ENCODE measurements at places on chromosomes 2 and 18.

DNA sequence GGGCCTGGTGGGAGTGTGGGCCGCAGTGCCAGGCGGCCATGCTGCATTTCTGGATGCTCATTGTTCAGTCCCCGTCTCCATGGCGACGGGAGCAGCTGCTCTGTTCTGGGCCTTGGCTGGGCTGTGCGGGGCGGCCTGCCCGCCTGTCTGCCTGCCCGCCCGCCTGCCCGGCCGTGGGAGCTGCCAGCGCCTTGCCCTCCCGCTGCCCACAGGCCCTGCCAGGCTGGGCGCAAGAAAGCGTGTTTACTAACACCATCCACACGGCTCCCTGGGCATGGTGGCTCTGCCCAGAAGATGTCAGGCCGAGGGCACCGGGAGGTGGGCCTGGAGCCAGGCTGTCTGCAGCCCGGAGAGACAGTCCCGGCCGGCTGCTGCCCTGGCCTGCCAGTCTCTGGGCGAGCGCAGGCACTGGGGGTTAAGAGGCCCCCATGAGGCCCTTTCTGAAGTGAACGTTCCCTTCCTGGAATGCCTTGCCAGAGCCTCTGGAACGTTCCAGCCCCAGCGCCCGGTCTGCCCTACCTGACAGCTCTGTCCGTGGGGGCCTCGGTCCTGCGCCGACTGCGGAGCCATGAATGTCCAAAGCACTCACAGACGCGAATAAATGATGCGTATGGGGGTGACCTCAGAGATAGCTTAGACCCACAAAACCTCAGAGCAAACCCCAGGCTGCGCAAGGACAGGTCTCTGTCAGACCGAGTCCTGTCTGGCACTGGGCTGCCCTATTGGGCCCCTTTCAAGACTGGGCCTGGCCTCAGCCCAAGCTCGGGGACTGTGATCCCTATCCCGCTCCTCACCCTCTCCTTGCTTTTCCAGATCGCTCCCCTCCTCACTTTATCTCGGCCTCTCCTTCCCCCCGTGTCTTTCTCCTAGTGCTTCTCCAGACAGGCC is 44.3 kb downstream of the MYCN start:
- DNase-seq, result no peak

DNA sequence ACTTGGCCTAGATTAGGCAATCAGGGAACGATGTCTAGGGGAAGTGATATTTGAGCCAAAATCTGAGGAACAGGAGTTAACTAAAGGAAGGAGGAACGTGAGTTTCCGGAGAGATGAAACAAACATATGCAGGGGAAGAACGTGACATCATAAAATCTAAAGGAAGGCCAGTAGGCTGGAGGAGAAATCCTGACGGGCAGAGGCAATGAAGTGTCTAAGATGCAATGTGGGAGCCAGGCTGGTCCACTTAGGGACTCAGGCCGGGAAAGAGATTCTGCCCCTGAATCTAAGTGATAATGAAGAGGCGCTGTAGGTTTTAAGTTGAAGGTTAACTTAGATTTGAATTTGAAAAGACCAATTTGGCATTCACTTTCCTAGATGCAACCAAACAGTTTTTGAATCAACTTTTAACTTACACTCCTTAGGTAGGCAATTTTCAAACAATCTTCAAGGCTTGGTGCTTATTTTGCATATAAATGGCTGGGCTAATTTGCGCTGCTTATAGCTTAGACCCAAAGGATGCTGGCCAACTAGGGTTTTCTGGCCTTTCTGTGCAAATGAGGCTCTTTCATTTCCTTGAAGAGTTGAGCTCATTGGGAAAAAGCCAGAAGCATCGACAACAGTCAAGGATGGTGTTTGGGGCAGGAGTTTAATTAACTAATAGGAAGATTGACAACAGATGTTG is 221.7 kb downstream of the SOX11 start:
- no peak for DNase-seq

- DNase-seq, result no peak
Measured at GRCh38 chr2:53629001-53629400, 138.6 kb upstream of the CHAC2 start.

- no peak for DNase-seq
Measured at GRCh38 chr18:70418546-70419311, 129.9 kb downstream of the SOCS6 start.

GRCh38 chr2:207256476-207257207 is 90.9 kb upstream of the KLF7 start:
- no peak for DNase-seq

DNA sequence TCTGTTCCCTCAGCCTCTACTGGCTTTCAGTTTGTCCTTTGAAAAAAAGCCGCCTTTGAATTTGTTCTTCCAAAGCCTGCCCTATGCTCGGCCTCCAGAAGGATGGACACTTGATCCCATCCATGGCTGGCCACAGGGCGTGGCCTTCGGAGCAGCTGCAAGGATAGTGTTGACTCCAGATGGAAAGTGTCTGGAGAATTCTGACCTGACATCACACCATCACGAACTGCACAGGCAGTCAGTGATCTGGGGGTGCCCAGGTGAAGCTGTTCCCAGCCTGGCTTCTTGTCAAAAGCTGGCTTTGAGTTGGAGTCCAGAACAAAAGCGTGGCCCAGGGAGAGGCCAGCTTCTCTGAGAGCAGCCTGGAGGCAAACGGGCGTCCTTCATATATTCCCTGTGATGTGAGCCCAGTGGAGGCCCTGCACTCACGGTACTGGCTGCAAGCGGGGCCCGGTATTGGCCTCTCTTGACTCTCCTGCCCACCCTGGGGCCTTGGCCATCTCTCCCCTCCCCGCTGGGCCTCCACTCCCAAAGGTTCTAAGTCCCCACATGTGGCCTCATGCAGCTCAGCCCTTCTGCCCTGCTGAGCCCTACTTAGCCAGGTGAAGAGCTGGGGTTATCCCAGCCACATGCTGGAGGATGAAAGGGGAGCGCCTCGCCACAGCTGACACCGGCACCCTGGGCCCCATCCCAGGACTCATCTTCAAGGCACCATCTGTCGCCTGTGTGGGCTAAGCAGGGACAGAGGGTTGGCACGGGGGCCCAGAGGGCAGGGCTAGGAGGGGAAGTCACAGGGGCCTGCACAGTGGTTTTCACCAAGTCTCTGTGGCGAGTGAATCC is 20.4 kb upstream of the ATOH8 start:
- DNase-seq, result no peak
